ENCODE measurements at places on chromosomes 12 and 14. TPM values are rescaled to one million over a fixed set of nuclear protein-coding genes. Genes with fewer than 3 reads are reported as not detected.

The MGST1 gene
- not detected for polyA plus RNA-seq

The PITPNM2 gene
- polyA plus RNA-seq: 0.85 TPM

The GUCY2C gene
- polyA plus RNA-seq: 0.32 TPM

The LRP1-AS gene
- not detected for polyA plus RNA-seq

The CD27 gene
- polyA plus RNA-seq: 14.8 TPM
